ENCODE measurements at places on chromosomes 16 and 17.

DNA sequence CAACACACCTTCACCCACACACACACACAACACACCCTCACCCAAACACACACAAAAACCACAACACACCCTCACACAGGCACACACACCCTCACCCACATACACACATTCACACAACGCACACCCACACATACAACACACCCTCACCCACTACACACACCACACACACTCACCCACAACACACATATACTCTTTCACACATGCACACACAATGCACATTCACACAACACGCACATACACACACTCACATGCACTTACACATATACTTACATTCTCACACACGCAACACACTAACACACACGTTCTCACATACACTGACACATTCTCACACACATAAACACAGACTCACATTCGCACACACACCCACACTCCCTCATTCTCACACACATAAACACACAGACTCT lies 3.8 kb downstream of the ASGR1 start:
- no peak for DNase-seq

DNA sequence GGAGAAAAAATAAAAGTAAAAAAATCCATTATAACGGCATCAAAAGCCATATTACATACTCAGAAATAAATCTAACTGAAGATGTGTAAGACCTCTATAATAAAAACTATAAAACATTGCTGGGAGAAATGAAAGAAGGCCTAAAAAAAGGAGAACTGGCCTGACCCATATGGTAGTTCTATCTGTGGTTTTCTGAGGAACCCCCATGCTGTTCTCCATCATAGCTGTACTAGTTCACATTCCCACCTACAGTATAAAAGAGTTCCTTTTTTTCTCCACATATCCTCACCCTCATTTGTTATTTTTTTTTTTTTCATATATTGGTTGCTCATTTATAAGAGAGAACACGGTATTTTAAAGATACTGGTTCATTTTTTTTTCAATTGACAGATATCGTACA lies 191.8 kb downstream of the STX8 start:
- no peak for DNase-seq

GRCh38 chr17:43444223-43445008 lies 39.4 kb upstream of the DHX8 start:
- DNase-seq: no peak

DNA sequence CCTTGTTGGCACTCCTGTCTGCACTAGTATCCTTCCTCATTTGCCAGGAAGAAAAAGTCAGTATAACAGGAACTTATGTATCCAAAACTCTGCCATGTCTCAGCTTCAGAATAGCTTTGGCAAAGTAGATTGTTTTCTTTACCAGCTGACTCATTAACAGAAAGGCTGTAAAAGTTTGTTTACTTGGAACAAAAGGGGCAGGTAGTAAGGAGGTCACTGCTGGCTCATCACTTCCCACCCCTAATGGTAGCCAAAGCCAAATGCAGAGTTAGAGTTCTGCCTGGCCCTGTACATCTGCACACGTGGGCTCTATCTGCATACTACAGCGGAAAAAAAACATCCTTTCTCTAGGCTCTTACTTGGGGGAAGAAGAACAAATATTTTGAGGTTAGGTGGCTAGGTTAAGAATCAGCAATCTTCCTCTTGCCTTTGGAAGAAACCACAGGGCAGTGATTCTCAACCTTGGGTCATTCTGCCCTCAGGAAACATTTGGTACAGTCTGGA lies 90.9 kb upstream of the BCAR1 start:
- no peak for DNase-seq

DNA sequence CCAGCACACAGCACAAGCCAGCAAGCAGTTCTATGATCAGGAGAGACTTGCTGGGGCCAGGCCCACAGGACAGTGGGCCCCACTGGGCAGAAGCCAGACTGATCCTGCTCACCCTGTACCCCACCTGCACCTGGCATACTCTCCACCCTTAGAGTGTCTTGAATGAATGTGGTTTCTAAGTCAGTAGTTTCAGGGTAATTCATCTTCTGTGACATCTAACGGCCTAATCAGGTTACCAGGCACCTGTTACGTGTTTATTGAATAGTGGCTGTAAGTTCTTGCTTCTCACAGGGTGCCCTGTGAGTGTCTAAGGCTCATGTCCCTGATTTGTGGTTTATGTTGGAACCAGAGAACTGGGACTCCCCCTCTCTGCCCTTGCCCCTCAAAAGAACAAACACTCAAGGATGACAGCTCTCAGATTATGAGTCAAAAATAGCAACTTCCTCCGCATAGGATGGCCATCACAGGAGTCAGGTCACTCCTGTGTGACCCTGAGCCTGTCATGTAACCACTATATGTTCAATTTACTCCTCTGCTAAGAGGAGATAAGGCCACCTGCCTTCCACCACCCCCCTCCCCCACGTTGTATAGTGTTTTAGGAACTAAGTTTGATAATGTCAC lies 7.0 kb upstream of the OR2C1 start:
- peak; percentile 32 for DNase-seq

GRCh38 chr17:70968302-70968701 lies 799.0 kb downstream of the KCNJ2 start:
- DNase-seq: no peak

DNA sequence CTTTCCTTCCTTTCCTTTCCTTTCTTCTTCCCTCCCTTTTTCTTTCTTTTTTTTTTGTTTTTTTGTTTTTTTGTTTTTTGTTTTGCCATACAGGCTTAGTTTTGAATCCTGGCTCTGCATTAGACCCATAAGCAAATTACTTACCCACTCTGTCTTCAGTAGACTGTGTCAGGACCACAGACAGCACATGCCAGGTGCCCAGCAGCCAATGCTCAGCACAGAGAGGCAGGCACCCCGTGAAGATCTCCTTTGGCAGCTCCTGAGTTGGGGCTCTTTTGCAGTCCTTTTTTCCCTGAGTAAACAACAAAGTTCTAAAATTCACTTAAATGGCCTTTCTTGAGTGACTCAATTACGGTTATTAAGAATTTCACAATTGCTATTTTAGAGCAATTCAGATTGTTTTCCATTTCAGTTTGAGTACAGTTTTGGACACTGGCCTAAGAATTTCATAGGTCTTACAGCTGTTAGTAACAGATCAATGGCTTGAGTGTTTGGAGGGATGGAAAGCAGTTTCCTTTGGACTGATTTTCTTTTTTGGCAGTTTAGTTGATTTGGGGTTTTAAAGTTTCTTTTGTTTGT lies 26.2 kb upstream of the SLC5A11 start:
- no peak for DNase-seq

GRCh38 chr17:75645501-75645888 lies 12.3 kb downstream of the SMIM5 start:
- no peak for DNase-seq

GRCh38 chr17:82450357-82451106 lies at the start of gene CYBC1:
CYBC1 (minus strand) TSS chr17:82450752; CDS start chr17:82449254, 1,498 bp downstream.
- peak; percentile 95 for DNase-seq

- peak; percentile 53 for DNase-seq
Measured at GRCh38 chr16:89322321-89323119, 105.0 kb downstream of the ZNF778 start.

- DNase-seq: no peak
Measured at GRCh38 chr16:11674818-11675560, 6.7 kb downstream of the SNN start.

DNA sequence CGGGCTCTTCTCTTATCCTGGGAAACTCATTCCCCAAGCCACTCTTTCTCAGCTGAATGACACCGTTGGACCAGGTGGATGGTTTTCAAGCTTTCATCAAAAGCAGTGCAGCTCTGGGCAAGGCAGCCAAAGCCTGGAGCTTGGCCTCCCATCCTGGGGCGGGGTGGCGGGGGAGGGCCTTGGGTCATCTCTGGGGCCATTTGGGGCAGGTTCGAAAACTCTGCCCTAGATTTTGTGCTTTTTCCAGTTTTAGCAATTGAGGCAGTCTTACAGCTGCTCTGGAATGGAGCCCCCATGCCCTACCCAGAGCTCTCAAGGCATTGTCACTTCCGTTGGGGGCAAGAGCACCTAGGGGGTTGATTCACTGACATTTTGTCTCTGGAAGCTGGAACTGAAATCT lies 9.1 kb downstream of the MPRIP start:
- no peak for DNase-seq

DNA sequence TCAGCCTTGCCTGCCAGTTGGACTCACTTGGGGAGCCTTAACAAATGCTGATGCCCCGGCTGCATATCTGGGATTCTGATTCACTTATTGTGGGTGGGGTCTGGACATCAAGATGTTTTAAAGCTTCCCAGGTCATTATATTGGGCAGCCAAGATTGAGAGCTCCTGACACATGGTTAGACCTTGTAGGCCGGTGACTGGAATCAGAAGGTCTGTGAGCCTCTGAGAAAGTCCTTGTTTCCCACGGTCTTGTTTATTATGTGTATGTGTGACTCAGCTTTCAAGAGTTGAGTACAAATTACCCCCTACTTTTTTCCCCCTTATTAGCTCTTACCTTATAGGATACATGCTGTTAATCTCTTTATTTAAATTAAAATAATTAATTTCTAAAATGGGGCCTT lies 103.5 kb downstream of the ABCC1 start:
- DNase-seq: no peak

DNA sequence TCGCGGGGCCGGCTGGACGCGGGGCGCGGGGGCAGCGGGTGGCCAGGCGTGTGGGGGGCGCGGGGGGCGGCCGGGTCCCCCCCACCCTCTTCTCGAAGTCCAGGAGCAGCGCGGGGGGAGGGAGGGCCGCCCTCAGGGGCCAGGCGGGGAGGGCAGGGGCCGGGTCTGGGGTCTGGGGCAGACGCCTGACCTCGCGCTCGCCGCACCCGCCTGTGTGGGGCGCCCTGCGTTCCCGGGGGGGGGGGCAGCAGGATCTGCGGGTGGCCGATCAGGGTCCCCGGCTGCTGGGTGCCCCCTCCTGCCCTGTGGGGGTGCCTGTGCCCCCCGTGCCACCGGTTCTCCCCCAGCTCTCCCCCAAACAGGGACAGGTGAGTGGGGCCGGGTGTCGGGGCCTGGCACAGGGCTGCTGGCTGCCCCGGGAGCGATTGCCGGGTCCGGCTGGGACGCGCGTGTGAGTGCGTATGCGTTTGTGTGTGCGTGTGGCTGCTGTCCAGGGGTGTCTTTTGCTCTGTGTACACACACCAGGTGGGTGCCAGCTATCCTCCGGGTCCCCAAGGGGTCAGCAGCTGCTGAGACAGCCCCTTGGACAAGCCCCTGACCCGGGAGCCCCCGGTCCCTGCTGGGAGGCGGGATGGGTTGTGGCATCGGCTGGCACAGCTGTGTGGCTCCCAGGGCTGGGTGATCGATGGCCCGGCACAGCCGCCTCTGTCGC lies 663 bp downstream of the PRR35 start:
- no peak for DNase-seq

GRCh38 chr16:27127308-27127707 lies 60.6 kb downstream of the C16orf82 start:
- no peak for DNase-seq

GRCh38 chr17:35460354-35460851 lies 11.8 kb upstream of the SLFN13 start:
- DNase-seq: peak; percentile 50

DNA sequence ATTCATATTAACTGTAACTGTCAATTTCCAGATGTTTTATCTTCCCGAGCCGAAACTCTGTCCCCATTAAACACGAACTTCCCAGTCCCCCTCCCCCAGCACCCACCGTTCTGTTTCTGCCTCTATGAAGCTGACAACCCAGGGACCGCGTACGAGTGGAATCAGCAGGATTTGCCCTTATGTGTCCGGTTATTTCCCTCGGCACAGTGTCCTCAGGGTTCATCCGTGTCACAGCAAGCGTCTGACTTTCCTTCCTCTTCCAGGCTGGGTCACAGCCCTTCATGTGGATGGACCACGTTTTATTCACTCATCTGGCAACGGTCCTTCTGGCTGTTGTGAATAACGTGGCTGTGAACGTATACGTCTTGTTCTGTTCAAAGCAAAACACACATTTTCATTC lies 31.3 kb downstream of the METRNL start:
- DNase-seq: no peak

DNA sequence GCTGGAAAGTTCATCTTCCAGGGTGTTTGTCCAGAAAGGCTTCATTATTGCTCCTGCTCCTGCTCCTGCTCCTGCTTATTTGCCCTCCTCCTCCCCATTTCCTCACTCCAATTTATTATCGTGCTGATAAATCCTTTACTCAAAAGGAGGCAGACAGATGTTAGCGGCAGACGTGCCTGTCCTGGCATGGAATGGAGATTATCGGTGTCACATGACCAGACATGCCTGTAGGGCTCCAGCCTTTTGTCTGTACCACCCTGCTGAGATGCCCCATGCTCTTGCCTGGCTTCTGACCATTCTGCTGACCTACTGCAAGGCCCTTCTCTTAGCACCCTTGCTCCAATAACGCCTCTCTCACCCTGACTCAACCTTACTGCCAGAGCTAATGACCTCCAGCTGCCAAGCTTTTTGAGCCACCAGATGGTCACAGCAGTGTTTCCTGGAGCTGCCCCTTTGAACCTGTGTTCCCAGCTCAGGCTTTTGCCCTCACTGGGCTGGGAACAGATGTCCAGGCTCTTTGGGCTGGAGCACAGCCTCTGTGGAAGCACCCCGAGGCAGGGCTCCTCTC lies 12.8 kb downstream of the DNAH9 start:
- peak; percentile 96 for DNase-seq

GRCh38 chr17:44988044-44988942 lies 20.2 kb upstream of the C1QL1 start:
- peak; percentile 56 for DNase-seq

- DNase-seq: peak; percentile 95
Measured at GRCh38 chr16:29712809-29713208, 33.0 kb downstream of the C16orf54 start.

- no peak for DNase-seq
Measured at GRCh38 chr16:56742030-56742984, 12.4 kb downstream of the NUP93 start.

All from NCI-H82 (cell line).